CD4-positive, alpha-beta memory T cell (primary cell): ENCODE measurements at places on chromosomes 3 and 15. TPM values are rescaled to one million over a fixed set of nuclear protein-coding genes. Genes with fewer than 3 reads are reported as not detected.

GRCh38 chr15:85741662-85742061, 53.1 kb downstream of the KLHL25 start:
- DNase-seq = no peak

DNA sequence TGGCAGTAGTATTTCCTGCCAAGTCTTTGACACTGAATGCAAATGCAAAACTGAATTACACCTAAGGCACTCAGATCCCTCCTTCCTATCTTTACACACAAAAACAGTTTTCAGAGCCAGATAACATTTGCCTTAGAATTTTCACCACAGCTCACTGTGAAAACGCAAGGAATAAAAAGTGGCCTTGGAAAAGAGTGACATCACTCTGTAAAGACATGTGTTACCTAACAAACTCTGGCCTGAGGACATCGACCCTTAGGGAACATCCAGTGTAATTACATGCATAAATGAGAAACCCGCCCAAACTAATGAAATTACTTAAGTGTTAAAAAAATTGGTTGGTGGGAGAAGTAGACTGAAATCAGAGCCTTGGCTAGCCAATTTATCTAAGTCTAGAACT, 88.9 kb downstream of the PLOD2 start:
- DNase-seq = no peak

DNA sequence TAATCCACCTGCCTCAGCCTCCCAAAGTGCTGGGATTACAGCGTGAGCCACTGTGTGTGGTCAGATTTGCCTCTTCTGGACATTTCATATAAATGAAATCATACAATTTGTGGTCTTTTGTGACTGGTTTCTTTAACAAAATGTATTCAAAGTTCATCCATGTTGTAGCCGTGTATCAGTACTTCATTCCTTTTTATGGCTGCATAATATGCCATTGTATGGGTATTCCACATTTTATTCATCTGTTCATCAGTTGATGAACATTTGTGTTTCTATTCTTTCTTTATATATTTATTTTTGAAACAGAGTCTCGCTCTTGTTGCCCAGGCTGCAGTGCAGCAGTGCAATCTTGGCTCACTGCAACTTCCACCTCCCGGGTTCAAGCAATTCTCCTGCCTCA, 25.8 kb downstream of the WDR76 start:
- no peak for DNase-seq

- no peak for DNase-seq
Observed at GRCh38 chr3:117844676-117845075, 1135.1 kb downstream of the TUSC7 start.

Gene CYP8B1
- polyA plus RNA-seq = not detected

Gene CCR2
- 64.7 TPM for polyA plus RNA-seq
